Stimulated activated CD4-positive, alpha-beta T cell treated with anti-CD3 and anti-CD28 coated beads, Interleukin-2, amount 100 ng/mL, for 24 hours (primary cell): ENCODE measurements at places on chromosomes 3 and 15.

- no peak for DNase-seq
Measured at GRCh38 chr3:158896729-158897128, 94.9 kb downstream of the MFSD1 start.

GRCh38 chr3:141949972-141950371, 73.5 kb downstream of the ATP1B3 start:
- DNase-seq = no peak

DNA sequence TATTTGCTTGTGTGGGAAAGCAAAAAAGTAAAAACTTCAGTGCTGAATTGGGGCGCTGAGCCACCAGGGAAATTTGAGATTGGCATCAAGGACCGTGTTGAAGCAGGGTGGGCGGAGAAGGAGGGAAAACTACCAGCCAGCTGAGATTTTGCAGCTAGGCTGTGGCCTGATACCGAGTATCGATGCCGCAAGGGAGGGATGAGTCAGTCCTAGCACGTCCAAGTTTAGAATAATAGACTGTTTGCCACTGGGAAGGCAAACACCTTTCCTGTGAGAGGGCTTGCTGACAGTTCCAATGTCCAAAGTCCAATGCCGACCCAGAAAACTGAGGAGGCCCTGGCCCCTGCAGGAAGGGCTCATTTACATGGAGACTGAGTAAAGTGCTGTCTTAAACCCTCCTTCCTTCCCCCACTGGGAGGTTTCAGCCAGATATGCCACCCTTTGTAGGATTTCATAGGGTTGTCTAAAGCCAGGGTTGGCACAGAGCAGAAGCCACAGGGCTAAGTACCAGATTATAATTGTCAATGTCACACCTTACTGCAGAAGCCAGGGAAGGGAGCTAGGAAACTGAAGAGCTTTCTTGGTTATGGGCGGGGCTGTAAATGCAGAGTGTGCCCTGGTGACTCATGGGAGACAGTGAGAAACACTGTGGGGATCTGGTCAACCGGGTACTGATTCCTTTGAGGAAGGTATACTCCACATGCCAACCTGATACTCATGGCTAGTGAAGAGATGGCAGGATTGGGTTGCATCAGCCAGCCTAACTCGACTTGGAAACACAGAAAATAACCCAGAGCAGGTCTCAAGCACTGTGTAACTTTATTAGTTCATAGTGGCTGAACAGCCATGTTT, 28.4 kb upstream of the PIK3CB start:
- no peak for DNase-seq

DNA sequence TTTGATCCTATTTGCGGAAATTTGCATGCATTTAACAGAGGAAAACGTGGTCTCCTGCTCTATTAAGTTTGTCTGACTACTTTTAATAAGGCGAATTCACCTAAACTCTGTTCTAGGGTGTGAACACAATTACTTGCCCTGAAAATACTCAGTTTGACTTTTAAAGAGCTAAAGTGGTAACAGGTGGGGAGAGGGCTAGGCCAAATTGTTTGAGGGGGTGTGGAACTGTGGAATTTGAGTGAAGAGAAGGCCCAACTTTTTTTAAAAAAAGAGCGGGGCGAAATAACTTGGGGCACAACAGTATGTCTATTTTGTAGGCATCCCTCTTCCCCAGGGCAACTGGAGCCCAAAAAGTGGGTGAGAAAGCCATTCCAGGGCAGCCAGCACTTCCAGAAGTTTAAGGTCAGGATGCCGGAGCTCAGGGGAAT, 580 bp upstream of the FXR1 start:
- DNase-seq = no peak

- DNase-seq = no peak
Measured at GRCh38 chr3:29214009-29214658, 66.7 kb upstream of the RBMS3 start.

GRCh38 chr3:49492969-49493368, 22.9 kb downstream of the DAG1 start:
- no peak for DNase-seq

GRCh38 chr3:110495201-110495927, 576.3 kb upstream of the NECTIN3 start:
- DNase-seq = no peak

GRCh38 chr3:139113231-139113992, 68.7 kb upstream of the PRR23C start:
- no peak for DNase-seq

GRCh38 chr15:61182946-61183345, 46.2 kb downstream of the RORA start:
- DNase-seq = no peak

GRCh38 chr15:98844261-98844660, 163.3 kb downstream of the PGPEP1L start:
- DNase-seq = no peak

DNA sequence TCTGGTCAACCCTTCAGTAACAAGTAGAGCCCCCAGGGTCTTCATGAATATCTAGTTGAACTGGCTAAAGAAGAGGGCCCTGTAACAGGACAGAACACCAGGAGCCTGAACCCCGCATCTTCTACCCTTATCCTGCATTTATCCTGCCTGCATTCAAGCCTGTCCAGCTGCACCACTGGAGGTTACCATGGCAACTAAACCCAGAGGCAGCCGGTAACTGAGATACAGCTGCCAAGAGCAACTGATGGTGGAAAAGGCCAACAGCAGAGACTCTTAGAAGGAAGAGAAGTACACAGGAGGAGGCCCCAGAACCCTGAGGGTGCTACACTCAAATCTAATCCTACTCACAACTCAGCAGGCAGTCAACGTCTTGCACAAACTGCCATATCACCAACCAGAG, 3.7 kb upstream of the PRKAR2A start:
- DNase-seq = no peak

DNA sequence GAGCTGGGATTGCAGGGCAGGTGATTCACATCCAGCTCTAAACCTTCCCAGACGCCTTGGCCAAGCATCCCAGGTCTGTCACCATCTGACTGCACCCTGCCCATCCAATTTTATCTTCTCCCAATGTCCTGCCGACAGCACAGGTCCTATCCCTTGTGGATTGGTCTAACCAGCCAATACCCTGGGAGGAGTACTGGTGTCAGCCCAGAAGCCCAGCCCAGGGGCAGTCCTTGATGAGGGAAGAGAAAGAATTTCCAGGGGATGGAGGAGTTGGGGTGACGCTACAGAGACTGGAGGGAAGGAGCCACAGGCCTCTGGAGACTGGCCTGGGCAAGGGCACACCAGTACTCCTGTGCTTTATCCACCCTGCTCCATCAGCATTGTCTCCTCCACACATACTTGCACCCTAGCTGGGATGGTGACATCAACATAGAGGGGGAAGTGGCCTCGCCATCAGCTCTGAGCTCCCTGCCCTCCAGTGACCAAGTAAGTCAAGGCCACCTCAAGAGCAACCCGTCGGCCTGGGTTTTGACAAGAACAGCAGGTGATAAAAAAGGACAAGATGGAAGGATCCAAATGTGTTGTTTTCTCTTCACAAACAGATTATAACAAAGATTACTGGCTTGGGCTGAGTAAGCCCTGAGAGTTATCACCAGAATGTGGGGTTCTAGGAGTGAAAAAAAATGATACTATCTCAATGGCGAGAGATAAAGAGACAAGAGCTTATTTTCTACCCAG, 114.6 kb downstream of the AQP9 start:
- no peak for DNase-seq

DNA sequence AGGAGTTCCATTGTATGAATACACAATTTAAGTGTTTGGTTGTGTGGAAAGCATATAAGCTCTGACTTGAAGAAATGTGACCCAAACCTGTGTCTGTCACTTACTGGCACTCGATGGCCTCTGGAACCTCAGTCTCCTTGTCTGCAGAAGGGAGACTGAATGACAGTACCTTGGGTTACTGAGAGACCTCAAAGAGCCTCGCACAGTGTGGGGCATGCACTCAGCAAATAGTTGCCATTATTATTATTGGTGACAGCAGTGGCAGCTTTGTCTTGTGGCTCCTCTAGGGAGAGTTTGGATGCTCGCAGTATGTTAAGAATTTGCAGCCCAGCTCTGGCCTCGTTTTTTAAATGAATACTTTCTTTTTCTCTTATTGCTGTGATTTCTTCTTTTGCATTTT, 43.4 kb downstream of the EEFSEC start:
- no peak for DNase-seq

DNA sequence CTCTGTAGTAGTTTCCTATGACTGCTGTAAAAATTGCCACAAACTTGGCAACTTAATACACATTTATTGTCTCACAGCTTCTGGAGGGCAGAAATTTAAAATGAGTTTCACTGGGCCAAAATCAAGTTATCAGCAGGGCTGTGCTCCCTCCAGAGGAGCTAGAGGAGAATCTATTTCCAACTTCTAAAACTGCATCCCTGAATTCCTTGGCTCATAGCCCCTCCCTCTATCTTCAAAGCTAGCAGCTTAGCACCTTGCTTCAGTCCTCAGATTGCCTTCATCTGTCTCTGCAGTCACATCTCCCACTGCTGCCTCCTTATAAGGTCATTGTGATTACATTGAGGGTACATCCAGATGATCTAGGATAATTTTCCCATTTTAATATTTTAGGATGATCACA, 17.8 kb upstream of the GADL1 start:
- no peak for DNase-seq

DNA sequence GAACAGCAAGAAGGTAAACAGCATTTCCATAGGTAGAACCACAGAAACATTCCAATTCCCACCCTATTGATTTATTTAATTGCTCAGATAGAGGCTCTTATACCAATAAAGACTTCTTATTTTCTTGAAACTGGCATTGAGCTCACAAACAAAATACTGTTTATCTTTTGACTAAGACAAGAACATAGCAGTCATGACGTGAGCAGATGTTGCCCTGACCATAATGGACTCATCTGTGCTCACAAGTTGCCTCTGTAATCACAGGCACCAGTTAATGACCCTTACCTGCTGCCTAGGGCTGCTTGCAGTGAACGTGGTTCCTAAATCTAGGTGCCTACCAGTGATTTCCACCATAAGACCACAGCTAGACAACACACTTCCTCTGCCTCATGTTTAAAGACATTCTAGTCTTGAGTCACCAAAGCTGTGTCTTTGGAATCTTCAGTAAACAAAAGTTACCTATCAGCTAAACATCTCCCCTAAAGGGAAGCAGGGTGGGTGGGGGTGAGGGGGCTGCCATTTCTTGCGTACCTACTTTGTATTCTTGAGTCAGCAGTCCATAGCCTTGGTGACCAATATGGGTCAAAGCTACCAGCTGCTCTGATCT, 2.1 kb downstream of the FYCO1 start:
- DNase-seq = no peak
